ENCODE measurements at places on chromosomes 12 and 14. TPM values are rescaled to one million over a fixed set of nuclear protein-coding genes. Genes with fewer than 3 reads are reported as not detected.

Gene SLC6A13
- total RNA-seq, result 0.97 TPM

Gene C12orf42
- total RNA-seq, result 0.18 TPM

Gene MYF6
- 0.20 TPM for total RNA-seq

Gene SLC8A3
- 0.22 TPM for total RNA-seq

DNA sequence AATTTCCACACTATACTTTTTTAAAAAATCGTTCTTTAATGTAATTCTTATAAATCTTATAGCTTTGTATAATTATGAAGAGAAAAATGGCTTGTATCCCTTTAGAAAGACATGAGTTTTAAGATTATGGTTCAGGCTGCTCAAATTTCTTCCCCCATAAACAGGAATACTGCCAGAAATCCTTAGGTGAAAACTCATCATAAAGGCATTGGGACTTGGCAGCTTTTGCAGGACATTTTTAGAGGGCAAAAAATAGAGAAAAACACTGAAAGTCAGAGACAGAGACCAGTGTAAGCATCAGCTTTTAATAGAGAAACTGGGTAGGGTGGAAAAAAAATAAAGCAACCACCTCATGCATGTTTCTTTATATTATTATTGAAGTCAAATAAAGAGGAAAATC lies 29.1 kb downstream of the LRRK2 start:
- no peak for DNase-seq

GRCh38 chr12:42213023-42213422 lies 25.0 kb downstream of the YAF2 start:
- no peak for DNase-seq

GRCh38 chr14:85280074-85280473 lies 249.9 kb upstream of the FLRT2 start:
- no peak for DNase-seq

- no peak for DNase-seq
These were observed 154.3 kb upstream of the NPAS3 start for GRCh38 chr14:32784405-32784804.

- no peak for DNase-seq
These were observed 78.2 kb upstream of the GTF2A1 start for GRCh38 chr14:81298911-81299310.

Data from mesothelial cell of epicardium (in vitro differentiated cells).